ENCODE measurements at places on chromosomes 7 and 10.

- no peak for DNase-seq
Observed at GRCh38 chr7:28440055-28440601, 27.8 kb downstream of the CREB5 start.

GRCh38 chr10:19169041-19169440, 120.4 kb downstream of the MALRD1 start:
- DNase-seq = no peak

GRCh38 chr10:21318540-21319167, 206.8 kb downstream of the SKIDA1 start:
- DNase-seq = no peak

- no peak for DNase-seq
Observed at GRCh38 chr7:85596827-85597226, 410.0 kb upstream of the SEMA3D start.

DNA sequence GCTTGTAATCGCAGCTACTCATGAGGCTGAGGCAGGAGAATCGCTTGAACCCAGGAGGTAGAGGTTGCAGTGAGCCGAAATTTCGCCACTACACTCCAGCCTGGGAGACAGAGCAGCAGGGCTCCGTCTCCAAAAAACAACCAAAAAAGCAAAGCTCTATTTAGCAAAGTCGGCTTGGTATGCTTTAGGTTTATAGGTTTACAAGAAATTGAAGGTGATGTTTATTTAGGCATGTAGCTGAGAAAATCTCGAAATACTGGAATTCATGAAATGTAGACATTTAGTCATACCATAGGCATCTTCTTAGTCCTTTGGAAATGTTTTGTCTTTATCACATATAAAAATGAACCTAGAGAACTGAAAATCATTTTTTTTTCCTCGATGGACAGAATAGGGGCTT, 453.8 kb upstream of the ANKRD30A start:
- no peak for DNase-seq

- no peak for DNase-seq
Observed at GRCh38 chr10:125700355-125700911, 17.5 kb upstream of the TEX36 start.

DNA sequence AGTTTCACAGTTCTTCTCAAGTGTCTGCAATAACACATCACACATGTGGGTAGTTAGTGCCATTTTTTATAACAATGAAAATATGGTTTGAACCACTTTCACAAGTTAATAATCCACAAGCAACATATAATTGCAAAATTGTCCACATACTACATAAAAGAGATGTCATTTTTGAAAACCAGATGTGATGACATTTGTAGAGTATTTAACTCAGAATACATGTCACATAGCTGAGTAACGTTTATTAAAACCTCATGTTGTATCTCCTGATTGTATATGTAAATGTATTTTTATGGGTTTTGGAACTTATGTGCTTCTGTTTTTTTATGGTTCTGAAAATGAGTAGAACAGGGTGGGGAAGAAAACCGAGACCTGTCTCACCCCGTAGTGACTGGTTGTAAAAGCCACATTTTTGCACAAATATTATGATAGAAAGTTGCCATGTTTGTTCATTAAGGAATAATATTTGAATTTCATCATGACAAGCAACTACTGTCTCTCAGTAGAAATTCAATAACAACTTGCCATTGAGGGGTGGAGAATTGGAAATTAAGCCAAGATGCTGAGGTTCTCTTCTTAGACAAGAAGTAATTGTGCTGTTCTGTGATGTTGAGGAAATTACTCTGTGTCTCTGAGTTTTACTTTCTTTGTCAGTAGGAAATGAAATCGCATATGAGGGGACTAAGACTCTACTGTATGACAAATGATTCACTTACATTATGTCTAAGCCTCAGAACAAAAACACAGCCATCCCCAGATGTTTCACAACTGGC, 29.2 kb upstream of the EGFR start:
- no peak for DNase-seq

DNA sequence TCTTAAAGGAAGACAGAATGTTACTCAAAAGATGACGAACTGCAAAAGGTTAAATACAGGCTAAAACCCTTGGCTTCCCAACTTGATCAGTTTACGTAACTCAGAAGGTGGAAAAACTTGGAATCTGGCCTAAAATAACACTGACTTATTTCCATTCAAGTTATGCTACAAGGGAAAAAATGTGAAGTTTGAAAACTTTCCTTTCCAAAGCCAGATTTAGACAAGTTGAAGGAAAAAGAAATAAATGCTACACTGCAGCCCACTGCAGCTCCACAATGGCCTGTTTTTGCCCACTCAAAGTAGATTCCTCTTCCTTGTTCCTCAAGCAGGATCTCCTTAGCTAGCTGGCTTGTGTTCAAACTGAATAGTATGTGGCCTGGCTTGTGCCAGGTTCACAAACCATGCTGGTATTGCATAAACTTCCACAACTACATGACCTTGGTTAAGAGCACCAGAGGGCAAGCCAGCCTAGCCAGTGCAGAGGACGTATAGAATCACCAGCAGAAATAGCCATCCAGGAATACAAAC, 166.2 kb downstream of the CPEB3 start:
- DNase-seq = no peak

DNA sequence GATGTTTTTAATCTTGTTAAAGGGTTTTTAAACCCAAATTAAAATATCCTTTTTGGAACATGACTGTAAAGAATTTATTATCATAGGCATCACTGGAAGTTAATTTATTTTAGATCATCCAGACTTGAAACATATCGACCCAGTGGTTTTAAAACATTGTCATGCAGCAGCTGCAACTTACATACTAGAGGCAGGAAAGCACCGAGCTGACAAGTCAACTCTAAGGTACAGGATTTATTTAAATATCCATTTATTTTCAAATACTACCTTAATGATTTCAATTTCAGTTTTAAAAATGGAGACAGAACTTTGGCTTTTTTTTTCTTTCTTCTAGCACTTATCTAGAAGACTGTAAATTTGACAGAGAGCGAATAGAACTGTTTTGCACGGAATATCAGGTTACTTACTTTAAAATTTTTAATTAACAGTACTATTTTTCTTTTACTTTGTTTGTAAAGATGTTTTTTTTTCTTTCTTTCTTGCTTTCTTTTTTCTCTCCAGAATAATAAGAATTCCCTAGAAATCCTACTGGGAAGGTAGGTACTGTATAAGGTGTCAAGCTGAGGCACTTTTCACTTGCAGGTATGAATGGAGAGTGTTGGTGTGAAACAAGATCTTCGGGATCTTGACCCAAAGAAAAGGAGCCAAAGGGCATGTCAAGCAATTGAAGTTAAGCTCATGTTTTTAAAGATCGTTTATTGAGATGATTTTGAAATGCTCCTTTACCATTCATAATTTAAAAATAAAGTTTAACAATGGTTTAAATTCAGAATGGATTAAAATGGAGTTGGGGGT, 1.8 kb downstream of the COMMD3 start:
- DNase-seq = no peak

DNA sequence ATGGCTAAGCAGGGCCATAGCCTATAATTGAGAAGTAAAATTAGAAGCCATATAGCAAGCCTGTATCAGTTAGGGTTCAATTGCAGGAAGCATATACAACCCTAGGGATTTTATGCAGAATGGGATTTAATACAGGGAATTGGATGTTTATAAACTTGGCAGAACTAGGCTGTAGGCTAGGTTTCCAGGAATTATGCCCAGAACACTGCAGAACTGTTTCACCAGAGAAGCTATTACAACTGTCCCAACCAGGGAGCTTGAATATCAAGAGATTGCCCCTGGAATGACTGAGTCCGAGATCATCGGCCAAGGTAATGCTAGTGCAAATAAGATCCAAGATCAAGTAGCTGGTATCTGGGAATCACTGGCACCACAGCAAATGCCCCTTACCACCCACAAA, 64.0 kb downstream of the PRR15 start:
- DNase-seq = no peak

DNA sequence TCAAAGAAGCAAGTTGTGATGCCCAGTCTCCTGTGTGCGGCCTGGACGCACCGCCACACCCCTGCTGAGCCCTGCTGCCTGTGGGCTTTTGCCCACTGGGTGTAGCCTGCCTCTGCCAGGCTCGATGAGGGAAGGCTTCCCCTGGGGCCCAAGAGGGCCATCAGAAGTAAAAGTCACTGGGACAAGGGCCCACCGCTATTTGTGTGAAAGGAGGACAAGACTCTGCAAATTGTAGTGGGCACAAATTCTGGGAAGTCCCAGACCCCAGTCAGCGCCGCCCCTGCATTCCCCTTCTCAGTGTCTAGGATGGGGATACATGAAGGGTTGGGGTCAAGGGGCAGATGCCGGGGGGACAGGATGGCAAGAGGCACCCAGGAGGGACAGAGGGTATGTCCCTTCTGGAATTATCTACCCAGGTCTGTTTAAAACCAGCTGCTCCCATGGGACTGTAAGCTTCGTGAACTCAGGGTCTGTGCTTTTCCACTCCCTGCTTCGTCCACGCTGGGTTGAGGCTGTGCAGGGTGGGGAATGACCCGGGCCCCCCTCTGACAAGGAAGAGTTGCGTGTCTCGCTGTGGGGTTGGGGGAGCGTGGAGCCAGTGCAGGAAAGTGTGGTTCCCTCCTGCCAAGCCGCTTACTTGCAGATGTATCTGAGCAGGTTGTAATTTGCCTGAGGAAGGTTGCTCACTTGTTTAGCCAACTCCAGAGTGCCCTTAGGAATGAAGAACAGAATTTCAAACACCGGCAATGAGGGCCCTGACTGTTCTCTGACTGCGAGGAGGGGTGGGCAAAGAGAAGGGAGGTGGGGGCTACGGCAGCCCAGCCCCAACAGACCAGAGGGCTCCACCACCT, 147.2 kb downstream of the MAPK8 start:
- DNase-seq = no peak

GRCh38 chr10:86234107-86234506, 132.5 kb downstream of the GRID1 start:
- DNase-seq = no peak

DNA sequence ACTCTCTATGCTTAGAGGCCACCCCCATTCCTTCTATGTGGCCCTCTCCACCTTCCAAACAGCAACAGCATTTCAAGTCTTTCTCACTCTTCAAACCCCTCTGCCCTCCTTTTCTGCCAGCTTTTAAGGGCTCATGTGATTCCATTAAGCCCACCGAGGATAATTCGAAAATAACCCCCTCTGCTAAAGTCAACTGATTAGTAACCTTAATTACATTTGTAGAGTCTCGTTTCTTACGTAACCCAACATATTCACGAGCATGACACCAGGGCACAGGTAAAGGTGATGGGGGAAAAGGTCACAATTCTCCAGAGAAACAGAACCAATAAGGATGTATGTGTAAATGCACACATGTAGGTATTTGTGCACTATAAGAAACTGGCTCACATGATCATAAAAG, 6.7 kb upstream of the CHST15 start:
- no peak for DNase-seq

GRCh38 chr10:97914837-97915211, 65.2 kb downstream of the GOLGA7B start:
- DNase-seq = peak; percentile 53

- no peak for DNase-seq
Observed at GRCh38 chr10:48282829-48283228, 8.3 kb upstream of the FRMPD2 start.

DNA sequence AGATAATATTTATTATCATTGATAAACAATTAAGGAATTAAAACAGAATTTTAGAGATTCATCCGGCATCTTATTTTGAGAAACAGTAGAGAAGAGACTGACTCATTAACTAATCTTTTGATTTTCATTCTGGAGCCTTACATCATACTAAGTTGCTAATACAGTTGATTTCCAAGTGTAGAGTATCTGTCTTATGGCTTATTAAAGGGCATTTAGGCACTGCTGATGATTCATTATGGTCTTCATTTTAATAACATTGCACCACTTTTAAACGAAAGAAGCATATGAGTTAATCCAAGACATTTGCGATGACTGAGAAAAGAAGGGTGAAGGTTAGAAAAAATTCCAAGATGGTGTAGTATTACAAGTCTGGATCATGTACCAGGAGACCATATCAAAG, 186.0 kb upstream of the CACNA2D1 start:
- DNase-seq = no peak

DNA sequence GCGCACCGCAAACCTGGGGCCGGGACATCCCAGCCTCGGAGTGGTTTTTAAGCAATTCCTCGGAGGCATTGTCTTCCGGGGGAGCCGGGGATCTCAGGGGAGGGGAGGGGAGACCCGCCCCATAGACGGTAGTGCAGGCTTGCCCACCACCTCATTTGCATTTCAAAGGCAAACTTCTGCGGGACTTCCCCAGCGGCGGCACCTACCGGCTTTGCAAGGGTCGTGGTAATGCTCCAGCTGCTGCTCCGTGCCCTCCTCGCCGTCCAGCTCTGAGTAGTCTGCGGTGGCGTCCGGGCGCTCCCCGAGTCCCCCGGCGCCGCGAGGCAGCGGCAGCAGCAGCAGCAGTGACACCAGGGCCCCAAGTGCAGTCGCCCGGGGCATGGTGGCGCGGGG, 425 bp downstream of the TLL2 start:
- DNase-seq = no peak

- no peak for DNase-seq
Observed at GRCh38 chr10:3671386-3671955, 113.5 kb downstream of the KLF6 start.

DNA sequence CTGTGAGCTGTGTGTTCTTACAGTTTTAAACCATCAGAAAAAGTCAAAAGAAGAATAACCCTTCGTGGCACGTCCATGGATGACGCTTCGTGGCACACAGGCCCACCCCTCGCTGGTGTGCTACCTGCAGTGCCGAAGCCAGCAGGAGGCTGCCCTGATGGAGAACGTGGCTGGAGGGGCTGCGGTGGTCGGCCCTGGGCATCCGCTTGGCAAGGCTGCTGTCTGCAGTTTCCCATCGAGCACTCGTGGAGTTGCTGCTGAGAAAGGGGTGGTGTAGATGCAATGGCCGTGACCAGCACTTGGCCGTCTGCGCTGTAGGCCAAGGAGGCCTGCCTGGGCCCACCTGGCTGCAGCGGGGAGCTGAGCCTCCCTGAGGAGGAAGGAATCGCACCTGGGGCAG, 3.2 kb upstream of the ADGRA1 start:
- no peak for DNase-seq

GRCh38 chr7:133491846-133492652, 239.2 kb downstream of the EXOC4 start:
- no peak for DNase-seq

- no peak for DNase-seq
Observed at GRCh38 chr7:26360650-26361049, 69.0 kb downstream of the SNX10 start.

DNA sequence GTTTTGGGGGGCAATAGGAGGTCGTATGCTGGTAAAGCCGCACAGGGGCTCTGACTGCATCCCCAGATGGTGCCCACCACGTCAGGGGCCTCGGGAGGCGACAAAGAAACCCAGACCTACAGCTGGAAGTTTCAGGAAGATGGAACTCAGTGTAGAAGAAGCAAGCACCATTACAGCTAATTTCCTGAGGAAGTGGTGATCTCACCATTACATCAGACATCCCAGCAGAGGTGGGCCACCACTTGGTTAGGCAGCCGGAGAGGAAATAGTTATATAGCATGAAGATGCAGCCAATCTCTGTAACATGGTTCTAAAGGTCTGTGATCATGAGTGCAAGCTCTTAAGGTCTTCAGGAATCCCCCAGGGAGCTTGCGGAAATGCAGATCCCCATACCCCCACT, 127.3 kb upstream of the PCBD1 start:
- DNase-seq = no peak

- no peak for DNase-seq
Observed at GRCh38 chr10:74008212-74008731, 10.4 kb downstream of the VCL start.
